ENCODE measurements at places on chromosomes 4 and X.

- DNase-seq, result no peak
Measured at GRCh38 chr4:101527188-101527587, 179.9 kb upstream of the PPP3CA start.

GRCh38 chr4:14644580-14645282, 357.6 kb upstream of the CPEB2 start:
- no peak for DNase-seq

DNA sequence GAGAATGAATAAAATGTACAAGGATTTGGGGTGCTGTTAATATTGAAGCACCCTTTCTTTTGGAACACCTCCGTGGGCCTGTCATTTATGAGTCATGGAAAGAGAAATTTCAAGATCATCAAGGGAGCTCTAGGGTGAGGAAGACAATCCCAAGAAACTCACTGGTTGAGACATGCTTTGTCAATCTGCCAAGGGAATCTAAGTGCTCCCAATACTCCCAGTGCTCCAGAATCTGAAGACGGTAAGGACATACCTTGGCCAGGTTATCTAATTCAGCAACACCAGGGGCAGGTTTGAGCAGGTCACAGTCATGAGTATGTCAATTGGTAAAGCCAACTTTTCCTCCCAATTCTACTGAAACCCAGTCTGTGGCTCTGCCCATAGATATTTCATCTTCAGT, 556.4 kb upstream of the CPEB2 start:
- DNase-seq, result no peak

- DNase-seq, result no peak
Measured at GRCh38 chrX:18676050-18676449, 4.1 kb upstream of the RS1 start.

- DNase-seq, result no peak
Measured at GRCh38 chrX:39456894-39457604, 640.7 kb downstream of the BCOR start.

- no peak for DNase-seq
Measured at GRCh38 chrX:18574591-18574990, 97.3 kb downstream of the RS1 start.

DNA sequence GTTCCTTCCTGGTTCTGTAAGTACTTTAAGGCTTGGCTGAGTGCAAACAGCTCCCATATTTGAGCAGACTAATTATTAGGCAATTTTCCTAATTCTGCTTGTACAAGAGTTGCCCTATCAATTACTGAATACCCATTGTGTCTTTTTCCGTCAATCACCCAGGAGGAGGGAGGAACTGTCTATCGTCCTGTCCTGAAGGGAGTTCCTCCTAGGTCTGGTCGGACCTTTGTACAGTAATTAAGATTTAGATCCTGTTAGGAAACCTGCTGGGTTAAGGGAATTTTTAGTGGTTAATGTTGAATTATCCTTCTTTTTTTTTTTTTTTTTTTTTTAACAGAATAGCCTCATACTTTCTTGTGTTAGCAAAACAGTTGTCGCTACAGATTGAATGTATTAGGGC, 130.1 kb downstream of the KDM6A start:
- no peak for DNase-seq

DNA sequence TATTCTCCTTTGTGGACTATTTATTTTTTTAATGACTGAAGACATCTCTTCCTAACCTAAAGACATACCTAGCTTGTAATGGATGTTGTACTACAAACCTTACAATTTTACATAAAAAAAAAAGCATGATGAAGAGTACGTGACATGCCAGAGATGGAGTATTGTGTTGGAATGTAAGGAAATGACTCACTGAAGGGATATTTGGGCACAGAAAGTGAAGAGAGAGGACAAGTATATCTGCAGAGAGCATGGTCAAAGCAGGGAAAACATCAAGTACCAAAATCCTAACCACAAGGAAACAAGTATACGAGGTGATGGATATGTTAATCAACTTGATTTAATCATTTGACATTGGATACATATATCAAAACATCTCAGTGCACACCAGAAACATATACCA, 1051.4 kb upstream of the PRKX start:
- DNase-seq, result no peak

DNA sequence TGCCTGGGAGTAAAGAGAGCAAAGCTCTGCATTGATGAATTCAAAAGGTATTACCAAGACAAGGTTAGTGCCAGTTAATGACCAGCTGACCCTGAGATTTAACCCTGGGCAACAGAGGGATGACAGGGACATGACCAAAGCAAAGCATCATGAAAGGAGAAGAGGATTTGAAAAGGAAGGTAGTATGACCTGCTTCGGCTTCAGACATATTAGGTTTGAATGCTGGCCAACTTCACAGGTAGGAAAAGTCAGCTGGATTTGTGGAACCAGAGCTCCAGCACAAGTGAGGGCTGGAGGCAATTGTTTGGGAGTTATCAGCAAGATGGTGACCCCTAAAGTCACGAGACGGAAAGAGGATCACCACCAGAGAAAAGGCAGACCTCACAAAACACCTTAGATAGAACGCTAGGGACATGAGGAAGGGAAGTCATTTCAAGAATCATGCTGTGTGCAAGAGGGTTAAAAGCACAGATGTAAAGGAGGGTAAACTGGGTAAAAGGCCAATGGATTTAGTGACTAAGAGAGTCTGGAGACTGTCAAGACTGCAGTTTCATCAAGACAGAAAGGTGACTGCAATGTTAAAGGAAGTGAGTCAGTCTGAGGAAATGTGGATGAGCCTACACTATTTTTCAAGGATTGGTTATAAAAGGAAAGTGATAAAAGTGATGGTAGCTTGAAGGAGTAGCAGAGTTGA, 45.6 kb downstream of the SH3RF1 start:
- DNase-seq, result no peak

GRCh38 chr4:41935652-41936021, 408 bp downstream of the TMEM33 start:
- no peak for DNase-seq

- no peak for DNase-seq
Measured at GRCh38 chr4:10333942-10334341, 123.3 kb downstream of the ZNF518B start.

DNA sequence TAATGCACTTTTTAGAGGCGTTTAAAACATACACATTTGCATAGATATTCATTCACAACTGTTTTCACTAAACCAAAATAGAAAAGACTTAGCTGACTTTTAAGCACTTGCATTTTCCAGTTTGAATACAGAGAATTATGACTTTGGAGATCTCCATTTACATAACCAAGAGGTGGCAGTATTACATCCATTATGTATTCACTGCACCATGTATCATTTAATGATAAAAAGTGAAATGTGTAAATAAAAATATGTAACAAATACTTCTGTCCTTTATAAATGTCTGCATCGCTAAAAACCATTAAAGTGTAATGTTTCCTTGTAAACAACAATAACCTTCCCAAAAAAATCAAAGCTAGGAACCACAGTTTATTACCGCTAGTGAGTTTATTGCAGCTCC, 413.2 kb downstream of the FGF13 start:
- DNase-seq, result no peak

DNA sequence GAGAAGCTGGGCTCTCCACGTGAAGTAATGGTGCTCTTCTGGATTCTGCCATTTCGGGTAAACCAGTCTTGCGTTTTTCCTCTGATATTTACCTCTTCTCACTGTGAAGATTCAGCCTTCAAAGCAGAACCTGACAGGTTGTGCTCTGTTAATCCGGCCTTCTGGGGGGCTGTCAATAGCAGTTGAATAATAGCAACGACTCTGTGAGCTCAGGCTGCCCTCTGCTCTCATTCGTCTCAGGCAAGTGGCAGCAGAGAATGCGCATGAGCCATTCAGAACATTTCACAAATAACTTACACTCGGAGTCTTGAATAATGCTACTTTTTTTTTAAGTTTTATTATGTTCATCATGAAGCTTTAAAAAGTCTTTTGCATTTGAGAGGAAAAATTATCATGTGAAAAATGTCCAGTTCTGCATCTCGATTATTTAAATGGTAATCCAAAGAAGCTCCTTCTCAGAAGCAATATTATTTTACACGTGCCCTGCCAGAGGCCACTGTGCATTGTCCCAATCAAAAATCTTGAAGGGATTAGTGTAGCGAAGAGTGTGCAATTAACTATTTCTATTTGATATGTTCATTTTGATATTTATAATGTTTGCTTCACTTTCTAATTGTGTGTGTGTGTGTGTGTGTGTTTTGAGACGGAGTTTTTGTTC, 354.2 kb upstream of the FAT1 start:
- no peak for DNase-seq

DNA sequence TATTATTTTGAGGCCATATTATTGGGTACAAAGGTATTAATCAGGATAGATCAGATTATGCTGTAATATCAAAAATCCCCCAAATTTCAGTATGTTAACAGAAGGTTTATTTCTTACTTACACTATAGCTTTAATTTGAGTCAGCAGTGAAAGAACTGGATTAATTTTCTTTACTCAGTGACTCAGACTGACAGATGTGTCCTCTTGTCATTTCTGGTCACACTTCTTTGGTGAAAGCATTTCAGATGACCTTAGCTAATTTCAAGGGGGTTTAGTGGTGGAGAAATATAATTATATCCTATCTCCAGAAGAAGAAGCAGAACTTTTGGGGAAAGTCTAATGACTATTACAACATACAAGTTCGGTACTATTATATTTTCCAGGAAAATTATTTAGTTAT, 12.4 kb downstream of the DDIT4L start:
- DNase-seq, result no peak

GRCh38 chr4:88744609-88745008, 47.0 kb upstream of the NAP1L5 start:
- no peak for DNase-seq

DNA sequence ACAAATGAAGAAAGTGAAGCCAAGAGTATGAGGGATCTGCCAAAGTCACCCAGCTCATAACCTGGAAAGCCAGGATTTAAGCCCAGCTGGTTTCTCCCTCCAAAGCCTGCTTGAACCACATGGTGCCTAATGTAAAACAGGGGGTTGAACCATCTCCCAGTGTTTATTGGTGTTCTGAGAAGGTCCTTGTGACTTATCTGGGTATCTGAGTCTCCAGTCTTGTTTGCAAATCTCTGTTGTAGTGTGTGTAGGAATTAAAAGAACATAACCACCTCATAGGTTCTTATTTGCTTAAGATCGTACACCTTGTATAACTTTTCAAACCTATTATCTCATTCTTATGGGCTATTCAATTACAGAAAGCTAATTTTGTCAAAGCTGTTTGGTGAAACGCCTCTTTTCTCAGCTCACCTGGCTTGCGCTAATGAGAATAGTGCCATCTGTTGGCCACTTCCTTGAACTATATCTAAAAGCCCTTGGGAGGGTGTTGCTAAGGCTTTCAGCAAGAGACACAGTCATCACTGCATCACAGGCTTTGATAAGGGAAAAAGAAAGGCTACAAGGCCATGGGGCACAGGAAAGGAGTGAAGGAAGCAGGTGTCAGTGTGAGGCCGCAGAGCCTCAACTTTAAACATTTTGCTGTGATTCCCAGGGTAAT, 34.0 kb downstream of the ETDB start:
- DNase-seq, result no peak

GRCh38 chr4:37763831-37764230, 62.7 kb upstream of the PGM2 start:
- no peak for DNase-seq

DNA sequence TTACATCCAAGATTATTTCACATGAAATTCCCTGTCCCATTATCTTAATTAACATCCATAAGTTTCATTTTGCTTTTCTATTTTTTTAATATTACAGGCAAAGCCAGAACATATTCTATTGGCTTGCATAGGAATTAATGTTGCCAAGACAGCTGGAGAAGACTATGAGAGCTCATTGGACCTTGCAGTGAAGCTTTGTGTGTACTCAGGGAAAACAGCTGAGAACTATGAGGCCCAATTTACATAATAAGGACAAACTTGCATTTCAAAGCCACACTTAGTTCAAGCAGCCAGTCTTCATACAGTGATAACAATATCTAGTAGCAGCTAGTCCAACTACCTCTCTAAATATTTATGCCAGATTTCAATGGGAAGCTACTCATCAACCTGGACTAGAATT, 134.4 kb downstream of the DDX53 start:
- no peak for DNase-seq

GRCh38 chr4:170242471-170242870, 152.7 kb upstream of the AADAT start:
- DNase-seq, result no peak

- DNase-seq, result no peak
Measured at GRCh38 chrX:72254816-72255215, 16.0 kb upstream of the ERCC6L start.

Data from vagina (tissue), 2 donors.